Lower leg skin (tissue), 4 donors: ENCODE measurements at places on chromosomes 6 and 20.

- DNase-seq: no peak
Measured at GRCh38 chr6:145863988-145864616, 49.5 kb upstream of the FBXO30 start.

DNA sequence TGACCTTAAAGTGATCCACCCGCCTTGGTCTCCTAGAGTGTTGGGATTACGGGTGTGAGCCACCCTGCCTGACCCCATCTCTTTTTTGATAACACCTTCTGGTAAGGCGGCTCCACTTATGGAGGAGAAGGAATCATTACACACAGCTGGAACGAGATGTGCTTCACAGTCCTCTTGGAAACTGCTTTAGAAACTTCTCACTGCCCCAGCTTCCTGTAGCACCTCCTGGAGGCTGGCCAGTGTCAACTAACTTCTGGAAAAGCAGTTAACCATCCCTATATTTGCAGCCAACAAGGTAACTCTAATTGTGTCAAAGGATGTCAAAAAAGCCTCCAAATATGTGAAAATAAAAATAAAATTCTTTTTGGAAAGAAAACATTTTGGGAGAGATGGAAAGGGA lies 48.8 kb upstream of the BCLAF1 start:
- DNase-seq: no peak

GRCh38 chr6:108661430-108661829 lies 100.7 kb downstream of the FOXO3 start:
- DNase-seq: no peak

DNA sequence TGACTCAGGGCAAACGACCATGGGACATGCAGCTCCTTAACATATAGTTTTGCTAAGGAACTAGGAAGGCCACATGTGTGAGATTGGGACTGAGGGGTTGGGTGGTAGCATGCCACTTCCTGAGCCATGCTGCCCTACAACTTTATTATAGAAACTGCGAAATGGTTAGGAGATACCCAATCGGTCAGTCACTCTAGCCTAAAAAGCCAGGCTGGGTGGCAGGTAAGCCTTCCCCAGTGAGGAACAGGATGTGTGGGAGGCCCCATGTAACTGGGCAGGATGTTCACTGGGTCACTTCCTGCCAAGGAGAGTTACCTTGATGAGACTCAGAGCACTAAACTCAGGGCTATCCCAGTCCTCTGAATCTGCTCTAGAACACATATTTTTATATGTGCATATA lies 123.5 kb downstream of the MAP3K7 start:
- DNase-seq: no peak

DNA sequence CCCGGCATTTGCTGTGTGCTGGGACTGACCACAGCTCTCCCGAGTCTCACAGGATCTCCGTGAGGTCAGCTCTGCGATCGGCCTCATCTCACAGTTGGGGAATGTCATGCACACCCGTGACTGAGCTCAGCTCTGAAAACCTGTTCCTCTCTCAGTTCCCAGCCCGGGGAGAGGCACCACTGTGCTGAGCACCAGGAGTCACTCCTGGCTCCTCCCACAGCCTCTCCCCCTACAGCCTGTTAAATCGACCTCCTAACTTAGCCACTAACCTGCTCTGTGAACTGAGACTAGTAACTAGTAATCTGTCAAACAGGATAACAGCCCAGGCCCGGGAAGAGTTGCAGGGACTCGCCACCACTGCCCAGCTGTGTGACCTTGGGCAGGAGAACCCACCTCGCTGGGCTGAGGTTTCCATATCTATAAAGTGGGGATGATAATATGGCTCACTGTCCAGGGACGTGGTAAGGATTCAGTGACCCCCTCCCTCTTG lies 20.1 kb upstream of the NOL4L start:
- DNase-seq: no peak

- DNase-seq: no peak
Measured at GRCh38 chr6:128446497-128446896, 73.9 kb downstream of the PTPRK start.

DNA sequence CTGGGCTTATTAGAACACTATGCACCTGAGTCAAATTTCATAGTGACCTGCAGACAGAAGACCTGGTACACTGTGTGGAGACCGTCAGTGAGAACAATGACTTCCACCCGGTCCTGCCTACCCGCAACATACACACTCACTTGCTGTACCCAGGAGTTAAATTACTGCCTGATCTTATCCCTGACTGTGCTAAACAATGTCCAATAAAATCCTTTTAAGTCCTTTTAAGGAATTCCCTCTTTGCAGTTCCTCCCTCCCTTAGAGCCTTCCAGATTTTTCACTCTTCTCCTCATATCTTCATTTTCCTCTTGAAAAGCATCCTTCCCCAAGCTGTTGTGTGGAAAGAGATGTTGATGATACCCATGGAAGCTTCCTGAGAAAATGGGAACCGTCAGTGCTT lies 3.4 kb upstream of the KCNG1 start:
- no peak for DNase-seq

DNA sequence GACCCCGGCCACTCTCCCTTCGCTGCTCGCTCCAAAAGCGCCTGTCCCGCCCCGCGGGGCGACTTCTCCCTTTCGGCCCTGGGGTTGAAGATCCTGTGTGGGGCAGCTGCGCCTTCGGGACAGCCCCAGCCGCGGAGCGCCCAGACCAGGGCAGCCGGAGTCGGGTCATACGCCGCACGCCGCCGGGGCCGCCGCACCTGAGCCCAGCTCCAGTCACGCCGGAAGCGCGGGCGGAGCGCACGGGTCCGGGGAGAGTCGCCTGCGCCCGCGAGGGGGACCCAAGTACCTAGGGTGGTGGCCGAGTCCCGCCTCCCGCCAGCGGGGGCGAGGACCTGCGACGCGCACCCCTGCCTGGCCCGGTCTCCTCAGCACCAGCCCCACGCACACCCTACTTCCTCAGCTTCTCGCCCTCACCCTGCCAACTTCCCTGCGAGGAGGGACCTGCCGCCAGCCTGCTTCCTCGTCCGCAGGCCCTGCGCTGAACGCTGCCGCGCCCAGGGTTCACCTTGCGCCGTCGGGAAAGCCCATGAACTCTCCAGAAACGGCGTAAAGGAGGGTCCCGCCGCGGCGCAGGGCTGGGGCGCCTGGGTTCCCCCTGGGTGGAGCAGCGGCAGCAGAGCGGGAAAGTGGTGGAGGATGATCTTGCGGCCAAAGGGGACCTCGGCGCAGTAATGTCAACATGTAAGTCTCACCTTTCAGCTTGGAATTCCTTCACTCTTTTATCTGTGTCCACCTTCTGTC lies at the start of gene ADGRG6:
Gene ADGRG6, plus strand, starts transcription at position 357 of the 741 bp plus-strand sequence. Its CDS starts 323 bp downstream, at position 680.
- peak; percentile 43 for DNase-seq

DNA sequence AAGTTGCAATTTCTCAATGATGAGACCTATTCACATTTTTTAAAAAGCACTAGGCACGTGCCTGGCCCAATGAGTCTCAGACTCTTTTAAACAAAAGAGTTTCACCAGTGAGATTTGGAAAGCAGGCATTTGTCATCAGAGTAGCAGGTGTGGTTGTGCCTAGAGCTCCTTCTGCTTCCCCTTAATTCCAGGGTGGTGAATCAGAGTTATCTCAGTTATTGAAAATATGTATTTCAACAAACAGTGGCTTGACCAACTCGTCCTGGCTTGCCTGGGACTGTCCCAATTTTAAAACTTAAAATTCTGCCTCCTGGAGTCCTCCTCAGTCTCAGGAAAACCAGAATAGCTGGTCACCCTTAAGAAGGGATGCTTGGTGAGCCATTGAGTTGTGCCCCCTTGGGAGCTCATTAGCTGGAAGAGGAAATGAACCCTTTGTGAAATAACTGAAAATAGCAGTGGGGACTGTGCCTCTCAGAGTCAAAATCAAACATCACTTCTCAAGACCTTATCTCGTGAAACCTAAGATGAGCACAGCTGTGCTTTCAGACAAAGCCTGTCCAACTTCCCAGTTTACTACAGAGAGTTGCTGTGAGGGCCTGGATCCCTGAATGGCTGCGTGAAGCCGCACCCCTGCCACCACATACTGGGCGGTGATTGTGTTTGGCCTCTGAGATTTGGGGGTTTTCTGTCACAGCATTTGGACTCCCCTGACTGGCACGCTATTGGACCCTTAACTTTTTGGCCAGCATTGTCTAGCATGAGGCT lies 116.3 kb downstream of the ANKRD60 start:
- peak; percentile 63 for DNase-seq

DNA sequence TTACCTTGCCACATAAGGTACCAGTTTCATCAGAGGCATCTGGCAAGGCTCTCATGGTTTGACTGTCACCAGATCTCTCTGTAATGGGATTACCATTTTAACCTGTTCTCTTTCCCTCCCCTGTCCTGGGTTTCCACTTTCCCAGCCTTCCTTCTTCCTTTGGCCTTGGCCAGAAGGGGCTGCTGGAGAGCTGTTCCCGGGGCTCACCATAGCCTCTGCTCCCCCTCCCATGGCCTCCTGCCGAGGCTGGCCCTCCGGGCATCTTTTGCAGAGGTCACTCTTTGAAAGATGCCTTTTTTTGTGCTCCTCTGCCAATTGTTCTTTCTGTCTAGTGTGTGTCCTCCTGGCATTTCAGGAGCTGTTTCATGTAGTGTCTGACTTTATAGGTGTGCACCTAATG lies 100.7 kb upstream of the SCP2D1 start:
- no peak for DNase-seq

GRCh38 chr6:33950891-33951889 lies 147.4 kb upstream of the MLN start:
- DNase-seq: no peak

- no peak for DNase-seq
Measured at GRCh38 chr6:106187424-106187982, 101.4 kb downstream of the PRDM1 start.

DNA sequence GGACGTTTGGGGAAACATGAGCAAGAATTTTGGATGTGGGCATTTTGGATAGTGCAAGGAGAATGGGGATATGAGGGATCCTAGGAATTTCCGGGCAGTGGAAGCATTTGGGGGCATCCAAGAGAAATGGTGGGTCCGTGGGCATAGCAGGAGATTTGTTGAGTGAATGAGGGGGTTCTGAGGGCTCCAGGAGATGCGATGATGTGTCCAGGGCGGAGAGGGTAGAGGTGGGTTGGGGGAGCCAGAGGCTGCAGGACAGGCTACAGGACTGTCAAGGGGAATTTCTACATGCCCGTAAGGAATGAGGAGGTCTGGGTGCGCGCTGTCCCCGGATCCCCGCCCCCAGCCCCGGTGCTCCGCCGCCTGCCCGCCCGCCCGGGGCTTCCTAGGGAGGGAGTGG lies 364 bp downstream of the FRS3 start:
- no peak for DNase-seq

GRCh38 chr20:34495916-34496315 lies 20.3 kb upstream of the DYNLRB1 start:
- DNase-seq: no peak

DNA sequence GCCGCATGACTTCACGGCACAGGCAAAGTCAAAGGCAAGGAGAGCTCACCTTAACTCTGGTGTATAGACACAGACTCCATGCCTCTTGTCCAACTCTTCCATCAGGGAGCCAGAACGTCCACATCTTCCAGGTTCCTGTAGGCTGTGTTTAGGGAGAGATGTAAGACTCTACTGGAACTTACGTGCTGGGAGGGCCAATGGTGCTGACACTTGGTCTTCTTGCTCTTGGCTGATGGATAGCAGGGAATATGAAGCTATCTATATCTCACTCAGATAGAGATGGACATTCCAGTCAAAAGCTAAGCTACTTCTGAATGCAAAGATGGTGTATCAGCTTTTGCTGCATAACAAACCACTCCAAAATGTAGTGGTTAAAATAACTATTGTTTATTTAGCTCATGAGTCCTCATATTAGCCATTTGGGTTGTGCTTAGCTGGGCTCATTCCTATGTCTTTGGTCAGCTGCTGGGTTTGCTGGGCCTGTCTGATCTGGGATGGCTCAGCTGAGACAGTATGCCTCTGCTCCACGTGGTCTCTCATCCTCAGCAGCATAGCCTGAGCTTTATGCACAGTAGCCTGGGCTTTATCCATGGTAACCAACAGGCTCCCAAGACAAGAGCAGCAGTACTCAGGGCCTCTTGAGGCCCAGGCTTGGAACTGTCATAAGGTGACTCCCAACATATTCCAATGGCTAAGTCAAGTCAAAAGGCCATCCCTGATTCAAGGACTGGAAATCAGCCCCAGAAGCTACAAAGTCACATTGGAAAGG lies 111.6 kb downstream of the SNX5 start:
- no peak for DNase-seq

DNA sequence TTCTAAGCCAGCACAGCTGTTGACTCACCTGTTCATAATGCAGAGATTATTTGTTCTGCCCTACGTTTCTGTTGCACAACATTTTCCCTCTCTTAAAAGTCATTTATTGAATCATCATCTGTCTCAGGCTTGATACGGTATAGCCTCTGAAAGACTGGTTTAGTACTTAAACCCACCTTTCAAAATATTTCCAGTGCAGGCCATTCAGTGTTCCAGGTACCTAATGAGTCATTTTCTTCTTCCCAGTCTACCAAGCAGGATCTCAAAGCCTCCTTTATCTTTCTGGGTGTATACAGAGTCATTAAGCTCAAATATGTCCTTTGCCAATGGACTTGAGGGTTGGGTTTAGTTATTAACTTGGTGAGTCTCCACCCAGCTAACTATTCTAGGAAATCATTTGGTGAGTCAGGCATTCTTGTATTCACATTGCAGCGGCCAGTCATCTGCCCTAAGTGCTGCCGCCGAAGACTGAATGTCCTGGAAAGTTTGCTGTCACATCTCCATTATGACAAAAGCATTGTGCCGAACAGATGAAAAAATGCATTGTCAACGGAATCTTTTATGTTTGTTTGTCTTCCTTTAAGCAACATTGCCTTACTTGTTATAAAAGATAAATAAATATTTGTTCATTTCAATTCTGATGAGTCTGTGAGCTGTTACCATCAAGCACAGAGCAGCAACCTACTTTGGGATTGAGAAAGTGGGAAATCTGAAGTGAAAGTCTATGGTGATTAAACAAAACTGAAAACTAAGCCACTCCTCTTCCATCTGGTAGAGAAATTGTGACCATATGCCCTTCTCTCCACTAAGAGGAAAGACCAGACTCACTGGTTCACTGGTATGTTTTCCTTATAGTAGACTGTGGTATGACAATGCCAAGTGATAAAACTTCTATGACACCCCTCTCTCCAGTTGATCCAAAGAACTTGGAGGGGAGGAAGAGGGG lies 14.3 kb upstream of the FAM135A start:
- no peak for DNase-seq

GRCh38 chr20:56202493-56203077 lies 45.9 kb upstream of the MC3R start:
- DNase-seq: no peak

GRCh38 chr20:38242848-38243708 lies 17.5 kb downstream of the KIAA1755 start:
- no peak for DNase-seq

DNA sequence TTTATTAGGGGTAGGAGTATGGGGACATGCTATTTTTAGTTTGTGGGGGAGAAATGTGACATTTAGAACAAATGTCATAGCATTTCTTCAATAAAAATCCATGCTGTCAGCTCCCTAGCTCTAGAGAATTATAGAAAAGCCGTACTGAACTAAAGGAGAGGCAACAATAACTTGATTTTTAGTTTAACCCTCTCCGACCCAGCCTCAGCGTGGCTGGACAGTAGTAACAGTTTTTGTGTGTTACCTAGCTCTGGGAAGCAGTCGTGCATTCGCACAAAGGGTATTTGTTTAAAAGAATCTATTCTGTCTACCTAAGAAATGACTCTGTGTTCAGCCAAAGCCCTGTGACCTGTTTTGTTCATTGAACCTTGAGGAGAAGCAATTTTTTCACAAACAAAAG lies 442.4 kb upstream of the SOX4 start:
- DNase-seq: no peak
